ENCODE measurements at places on chromosomes 12 and 14. TPM values are rescaled to one million over a fixed set of nuclear protein-coding genes. Genes with fewer than 3 reads are reported as not detected.

Gene PTPRB
- 28.9 TPM for total RNA-seq

DNA sequence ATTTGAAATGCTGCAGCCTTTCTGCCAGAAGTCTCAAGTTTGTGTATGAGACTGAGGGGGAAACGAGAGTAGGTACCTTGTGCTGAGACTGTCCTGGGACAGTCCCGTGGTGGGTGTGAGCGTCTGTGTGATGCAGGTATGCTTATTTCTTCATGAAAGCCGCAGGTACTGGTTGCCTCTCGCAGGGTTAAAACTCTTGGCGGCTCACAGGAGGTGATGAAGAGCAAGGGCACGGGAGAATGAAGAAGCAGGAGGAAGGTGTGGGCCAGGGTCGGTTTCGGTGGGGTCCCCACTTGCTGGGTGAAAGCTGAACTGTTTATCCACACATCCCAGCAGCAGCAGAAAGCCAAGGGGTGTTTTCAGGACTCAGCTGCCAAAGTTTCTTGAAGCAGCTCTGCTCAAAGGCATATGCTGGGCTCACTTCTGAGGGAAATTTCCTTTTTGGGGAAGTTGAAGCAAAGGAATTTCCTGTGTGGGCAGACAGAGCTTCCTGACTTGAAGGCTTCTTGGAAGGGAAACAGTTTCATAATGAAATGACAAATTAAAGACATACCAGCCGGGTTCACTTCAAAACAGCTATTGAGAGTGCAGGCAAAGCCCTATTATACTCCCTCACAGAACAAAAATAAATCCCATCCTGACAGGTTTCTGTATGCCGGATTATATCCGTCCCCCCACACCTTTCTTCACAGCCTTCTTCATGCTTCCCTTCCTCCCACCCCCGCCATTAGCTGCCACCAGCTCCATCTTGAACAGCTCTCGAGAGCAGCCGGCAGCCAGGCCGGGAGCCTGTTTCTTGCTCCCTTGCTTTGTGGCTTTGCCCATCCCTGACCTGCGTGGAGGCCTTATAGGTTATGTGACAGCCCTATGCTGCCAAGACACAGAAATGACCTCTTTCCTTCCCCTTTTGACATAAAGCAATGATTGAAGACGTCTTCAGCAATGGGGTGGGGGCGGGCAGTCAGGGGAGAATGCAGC, 116.6 kb downstream of the ETV6 start:
- DNase-seq: no peak

Gene IL22
- not detected for total RNA-seq

GRCh38 chr12:39301422-39301821, 141.5 kb downstream of the KIF21A start:
- DNase-seq: no peak

- no peak for DNase-seq
These were observed 396.6 kb downstream of the NRXN3 start for GRCh38 chr14:78566859-78567172.

DNA sequence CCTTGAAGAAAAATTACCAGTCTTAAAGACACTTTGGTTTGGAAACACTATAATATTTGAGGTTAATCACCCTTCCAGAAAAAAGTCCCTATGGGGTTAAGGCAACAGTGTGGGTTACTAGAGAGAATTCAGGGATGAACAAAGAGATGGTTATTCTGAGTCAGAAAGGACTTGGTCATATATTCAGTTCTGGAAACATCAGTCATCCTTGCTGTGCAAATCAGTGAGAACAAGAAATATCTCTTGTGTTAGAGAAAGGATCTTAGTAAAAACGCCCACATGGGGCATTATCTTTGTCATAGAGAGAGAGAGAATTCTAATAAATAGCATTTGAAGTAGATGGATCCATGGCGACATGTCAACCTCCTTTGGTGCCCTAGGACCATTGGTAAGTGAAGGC, 59.4 kb upstream of the E2F7 start:
- no peak for DNase-seq

All from cardiac septum (tissue), 1 donor.